NCI-H1105 treated with DMSO at 0.1 percent for 48 hours (cell line): ENCODE measurements at places on chromosomes 7 and 10.

GRCh38 chr7:139543801-139544603 is 20.5 kb downstream of the CLEC2L start:
- no peak for DNase-seq

GRCh38 chr7:151317936-151318335 is 23.7 kb upstream of the NUB1 start:
- DNase-seq, result no peak

GRCh38 chr7:108324053-108325038 is 131.9 kb downstream of the NRCAM start:
- DNase-seq, result peak; percentile 13

GRCh38 chr10:125017547-125018298 is 75.8 kb downstream of the ZRANB1 start:
- no peak for DNase-seq

GRCh38 chr7:55135462-55135861 is 116.6 kb downstream of the EGFR start:
- no peak for DNase-seq

DNA sequence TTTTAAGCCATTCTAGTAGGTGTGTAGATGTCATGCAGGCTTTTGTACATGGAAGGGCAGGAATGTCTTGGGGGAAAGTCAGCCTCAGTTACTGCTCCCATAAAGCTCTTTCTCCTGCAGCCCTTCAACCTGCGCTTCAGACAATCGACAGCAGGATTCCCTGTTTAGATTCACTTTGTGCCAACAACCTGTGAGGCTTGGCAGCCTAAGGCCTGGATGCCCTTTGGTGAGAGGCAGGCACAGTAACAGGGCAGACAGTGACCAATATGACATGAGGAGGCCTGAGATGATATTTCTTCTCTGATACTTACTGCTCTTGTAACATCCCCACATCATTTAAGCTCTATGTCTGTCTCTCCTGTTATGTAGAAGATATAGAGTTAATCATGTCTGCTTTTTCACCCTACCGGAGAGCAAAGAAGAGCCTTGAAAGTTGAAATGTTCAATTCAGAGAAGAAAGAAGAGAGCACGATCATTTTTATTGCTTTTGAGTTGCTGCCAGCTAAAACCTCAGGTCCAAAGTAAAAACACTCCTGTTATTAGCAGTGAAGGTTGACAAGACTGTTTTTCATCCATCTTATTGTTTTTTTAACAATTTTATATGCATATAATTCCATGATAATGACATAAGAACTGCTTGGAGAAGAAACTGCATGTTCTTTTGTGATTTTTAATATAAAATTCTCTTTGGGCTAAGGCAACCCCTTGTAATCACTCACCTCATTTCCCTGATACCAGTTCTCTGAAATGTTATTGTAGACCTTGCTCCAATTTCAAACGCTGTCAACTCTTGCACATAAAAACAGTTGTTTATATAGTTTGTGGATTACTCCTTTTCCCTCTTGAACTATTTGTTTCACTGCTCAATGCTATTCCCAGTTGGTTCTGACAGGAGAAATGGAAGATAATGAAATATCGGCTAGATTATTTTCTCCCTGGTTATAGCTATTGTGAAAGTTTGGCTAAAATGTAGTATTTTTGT is 140.9 kb downstream of the GALNT17 start:
- DNase-seq, result peak; percentile 13

DNA sequence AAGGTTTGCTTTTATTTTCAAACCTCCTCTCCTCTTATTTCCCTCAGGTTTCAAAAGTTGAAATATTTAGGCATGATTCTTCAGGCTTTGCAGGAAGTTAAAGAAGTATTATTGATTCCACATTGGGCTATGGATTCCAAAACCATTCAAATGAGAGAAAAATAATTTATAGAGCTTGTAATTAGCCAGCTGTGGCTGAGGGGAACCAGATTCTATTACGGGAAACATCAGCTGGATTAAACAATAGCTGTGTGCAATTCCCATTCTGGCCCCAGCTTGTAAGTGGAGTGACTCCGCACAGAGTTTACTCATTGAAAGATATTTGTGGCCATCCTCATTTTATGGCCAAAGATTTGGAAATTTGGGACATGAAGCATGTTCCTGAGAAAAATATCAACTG is 77.0 kb upstream of the PHYHIPL start:
- DNase-seq, result peak; percentile 15

DNA sequence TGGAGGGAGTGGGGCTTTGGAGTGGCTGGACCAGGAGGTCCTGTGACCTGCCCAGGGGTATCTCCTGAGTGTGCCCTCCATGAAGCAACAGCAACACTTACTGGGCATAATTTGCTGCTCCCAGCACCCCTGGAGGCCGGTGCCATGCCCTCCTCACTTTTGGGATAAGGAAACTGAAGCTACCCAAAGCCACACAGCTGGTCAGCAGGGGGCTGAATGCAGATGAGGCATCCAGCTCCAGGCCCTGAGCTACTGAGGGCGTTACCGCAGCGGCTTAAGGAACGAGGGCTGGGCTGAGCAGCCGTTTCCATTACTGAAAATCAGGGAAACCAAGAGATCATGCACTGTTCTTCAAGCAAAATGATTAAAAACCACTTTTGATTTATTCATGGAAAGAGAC is 408.9 kb downstream of the GLRX3 start:
- no peak for DNase-seq

- no peak for DNase-seq
Observed at GRCh38 chr10:102775201-102775934, 31.6 kb downstream of the WBP1L start.

DNA sequence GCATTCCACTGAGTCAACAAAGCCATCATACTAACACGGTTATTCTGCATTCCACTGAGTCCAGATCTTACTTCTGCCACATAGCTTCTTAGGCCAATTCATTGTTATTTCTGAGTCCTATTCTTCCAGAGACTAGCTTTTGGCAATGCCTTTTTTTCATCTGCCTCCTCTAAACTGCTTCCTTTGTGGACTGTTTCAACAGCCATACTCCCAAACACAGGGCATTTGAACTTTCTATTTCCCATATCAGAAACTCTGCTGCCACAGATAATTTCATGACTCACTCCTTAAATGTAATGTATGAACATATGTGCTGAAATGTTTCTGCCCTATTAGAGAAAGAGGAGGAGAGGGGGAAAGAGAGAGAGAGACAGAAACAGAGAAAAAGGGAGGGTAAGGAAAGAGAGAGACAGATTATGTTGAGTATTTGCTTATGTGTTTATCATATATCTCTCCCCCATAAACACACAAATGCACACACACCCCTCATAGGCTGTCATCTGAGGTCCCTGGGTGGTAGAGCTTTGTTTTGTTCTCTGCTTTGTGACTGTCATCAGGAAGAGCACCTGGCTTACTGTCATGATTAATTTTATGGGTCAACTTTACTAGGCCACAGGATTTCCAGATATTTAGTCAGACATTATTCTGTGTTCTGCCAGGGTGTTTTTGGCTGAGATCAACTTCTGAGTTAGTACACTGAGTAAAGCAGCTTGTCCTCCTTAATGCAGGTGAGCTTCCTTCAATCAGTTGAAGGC is 308.0 kb upstream of the KCND2 start:
- DNase-seq, result no peak

- DNase-seq, result peak; percentile 25
Observed at GRCh38 chr10:110893559-110894179, 21.9 kb downstream of the PDCD4 start.

DNA sequence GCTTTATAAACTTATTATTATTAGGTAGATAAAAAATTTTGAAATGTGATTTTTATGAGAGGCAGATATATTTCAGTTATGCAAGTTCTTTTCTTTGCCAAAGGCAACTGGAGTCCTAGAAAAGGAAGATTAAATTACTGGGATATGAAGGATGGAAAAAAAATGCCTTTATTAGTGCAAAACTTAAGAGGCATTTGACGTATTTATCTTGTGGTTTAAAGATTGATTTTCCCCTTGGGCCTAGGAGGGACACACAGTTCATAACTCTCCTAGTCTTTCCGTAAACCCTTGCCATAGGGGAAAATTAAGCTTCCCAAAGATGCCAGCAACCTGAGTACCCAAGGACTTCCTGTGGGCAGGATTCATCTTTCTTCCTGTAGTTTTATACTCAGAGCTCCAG is 3.1 kb upstream of the STEAP4 start:
- DNase-seq, result no peak

DNA sequence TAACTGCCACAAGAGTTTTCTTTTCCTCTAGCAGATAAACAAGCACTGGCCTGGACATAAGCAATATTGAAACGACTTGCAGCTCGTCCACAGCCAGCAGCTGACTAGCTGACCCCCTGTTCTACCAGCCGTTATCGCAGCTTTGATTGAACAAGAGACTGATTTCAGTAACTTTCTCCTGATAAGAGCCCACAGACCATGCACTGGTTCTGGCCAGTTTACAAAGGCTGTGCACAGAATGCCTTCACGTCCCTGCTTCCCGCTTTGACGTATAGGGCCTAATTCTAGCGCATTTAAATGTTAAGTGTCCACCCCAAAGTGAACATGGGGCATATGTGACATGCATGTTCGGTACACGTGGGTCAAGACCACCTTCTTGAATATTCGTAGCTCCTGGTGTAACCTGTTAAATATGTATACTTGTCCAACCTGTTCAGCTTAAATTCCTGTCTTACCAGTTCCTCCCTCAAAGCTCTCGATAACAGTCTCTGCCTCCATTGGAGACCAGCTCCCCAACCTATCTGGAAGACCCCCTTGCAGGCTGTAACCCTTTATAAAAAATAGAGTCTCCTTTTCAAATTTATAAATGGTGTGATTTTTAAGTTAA is 69.2 kb downstream of the LYZL1 start:
- no peak for DNase-seq

DNA sequence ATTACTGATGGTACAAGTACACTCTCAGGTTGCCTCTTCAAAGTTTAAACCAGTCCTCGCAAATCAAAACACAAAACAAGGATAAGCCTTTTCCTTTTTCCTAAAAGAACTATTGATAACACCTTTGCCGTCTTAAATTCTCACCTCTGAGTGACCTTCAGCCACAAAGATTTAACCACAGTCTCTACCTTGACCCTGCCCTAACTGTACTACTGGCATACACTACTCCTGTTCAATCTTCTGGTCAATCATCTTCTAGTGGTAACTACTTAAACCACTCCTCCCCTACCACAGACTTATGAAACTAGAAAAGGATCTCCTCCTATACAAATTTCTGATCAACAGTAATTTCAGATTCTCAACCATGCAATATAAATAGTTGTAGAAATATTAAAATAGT is 15.1 kb downstream of the UPF2 start:
- DNase-seq, result no peak

DNA sequence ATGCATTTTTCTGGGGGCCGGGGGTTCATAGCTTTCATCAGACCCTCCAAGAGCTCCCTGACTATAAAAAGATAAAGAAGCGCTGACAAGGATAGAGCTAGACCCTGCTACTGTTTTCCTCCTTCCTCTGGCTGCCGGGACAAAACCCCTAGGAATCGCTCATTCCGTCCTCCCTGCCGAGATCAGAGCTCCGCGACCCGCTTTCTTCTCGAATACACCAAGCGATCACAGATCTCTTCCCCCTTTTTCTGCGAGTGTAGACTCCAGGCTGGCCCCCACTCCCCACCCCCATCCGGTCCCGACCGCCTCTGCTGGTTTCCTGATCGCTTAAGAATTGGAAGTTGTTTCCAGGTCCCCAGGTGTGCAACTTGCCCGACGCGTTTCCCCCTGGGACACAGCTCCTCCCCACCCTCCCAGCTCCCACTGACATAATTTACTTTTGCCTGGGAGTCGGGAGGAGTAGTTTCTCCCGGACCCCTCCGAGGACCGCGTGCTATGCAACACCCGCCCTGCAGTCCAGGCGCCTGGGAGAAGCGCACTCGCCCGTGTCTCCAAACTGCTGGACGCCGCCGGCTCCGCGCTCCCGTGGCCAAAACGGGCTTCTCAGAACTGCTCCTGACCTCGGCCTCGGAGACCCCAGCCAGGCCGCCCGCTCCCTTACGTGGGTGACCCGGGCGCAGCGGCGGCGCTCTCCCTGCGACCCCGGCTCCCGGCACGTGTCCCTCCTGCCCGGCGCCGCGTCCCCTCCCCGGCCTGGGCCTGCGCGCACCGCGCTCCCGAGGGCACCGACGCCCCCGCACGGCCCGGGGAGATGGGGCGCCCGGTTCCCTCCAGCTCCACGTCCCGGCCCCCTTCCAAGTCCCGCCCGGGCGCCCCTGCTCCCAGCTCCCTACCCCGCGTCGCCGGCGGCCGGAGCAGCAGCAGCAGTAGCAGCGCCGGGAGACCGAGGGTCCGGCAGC is 552 bp downstream of the IL15RA start:
- DNase-seq, result no peak

- no peak for DNase-seq
Observed at GRCh38 chr10:3413937-3414666, 241.5 kb upstream of the PITRM1 start.

GRCh38 chr10:97215619-97216260 is 30.0 kb upstream of the SLIT1 start:
- no peak for DNase-seq

- DNase-seq, result no peak
Observed at GRCh38 chr10:33665501-33665900, 331.0 kb upstream of the NRP1 start.

GRCh38 chr10:119750391-119751230 is 24.8 kb downstream of the INPP5F start:
- DNase-seq, result peak; percentile 44
